ENCODE measurements at places on chromosomes 6 and 20. TPM values are rescaled to one million over a fixed set of nuclear protein-coding genes. Genes with fewer than 3 reads are reported as not detected.

Gene ULBP1
- 2.6 TPM for polyA plus RNA-seq

Gene GPANK1
- polyA plus RNA-seq: 12.6 TPM

Gene PNPLA1
- polyA plus RNA-seq: not detected

Gene FAM83C
- polyA plus RNA-seq: not detected

Gene FERMT1
- polyA plus RNA-seq: 1.1 TPM

Gene GNAS-AS1
- 0.42 TPM for polyA plus RNA-seq

Gene CGAS
- 1.5 TPM for polyA plus RNA-seq

Gene SCRT2
- not detected for polyA plus RNA-seq

Gene MCUR1
- 6.2 TPM for polyA plus RNA-seq
